Astrocyte (in vitro differentiated cells and primary cell): ENCODE measurements at places on chromosomes 2 and 18.
A peak's percentile ranks its signal among the peaks of the same experiment; 100 is the strongest.

DNA sequence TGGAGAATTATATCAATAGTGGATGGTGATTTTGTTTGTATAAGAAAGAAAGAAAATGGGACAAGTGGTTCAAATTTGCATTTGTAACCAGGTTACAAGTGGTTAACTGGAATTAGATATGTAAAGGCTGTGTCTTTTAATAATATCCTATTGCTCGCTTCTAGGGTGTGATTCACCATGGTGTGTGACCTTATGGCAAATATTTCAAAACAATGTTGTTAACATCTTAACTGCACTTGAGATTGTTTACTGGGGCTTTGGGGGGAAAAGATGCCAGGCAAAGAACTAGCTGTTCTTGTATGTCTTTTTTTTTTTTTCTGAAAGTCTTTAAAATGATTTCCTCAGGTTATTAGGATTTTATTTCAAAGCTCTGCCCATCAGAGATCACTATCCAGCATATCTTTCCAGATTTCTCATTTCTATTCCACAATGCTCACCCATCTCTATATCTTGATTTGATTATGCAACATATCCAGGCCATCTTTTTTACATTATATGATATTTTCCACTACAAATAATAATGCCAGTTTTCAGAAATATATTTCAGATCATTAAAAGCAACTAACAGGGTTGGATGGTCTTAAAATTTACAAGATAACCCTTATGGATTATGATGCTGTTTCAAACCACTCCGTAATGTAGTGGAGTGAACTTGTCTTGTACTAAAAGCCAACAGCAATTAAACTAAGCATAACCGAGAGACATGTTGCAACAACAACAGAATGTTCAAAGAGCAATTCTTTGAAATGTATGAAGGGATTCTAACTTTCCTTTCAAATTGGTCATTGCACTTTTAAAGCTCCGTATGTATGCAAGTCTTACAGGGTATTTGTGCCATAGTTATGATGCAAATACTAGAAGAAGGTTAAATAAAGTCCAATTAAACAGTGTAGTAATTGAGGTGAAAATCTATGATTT lies 341.5 kb upstream of the ETAA1 start:
- DNase-seq, result no peak

- no peak for DNase-seq
Measured at GRCh38 chr2:195498176-195498575, 158.8 kb upstream of the SLC39A10 start.

DNA sequence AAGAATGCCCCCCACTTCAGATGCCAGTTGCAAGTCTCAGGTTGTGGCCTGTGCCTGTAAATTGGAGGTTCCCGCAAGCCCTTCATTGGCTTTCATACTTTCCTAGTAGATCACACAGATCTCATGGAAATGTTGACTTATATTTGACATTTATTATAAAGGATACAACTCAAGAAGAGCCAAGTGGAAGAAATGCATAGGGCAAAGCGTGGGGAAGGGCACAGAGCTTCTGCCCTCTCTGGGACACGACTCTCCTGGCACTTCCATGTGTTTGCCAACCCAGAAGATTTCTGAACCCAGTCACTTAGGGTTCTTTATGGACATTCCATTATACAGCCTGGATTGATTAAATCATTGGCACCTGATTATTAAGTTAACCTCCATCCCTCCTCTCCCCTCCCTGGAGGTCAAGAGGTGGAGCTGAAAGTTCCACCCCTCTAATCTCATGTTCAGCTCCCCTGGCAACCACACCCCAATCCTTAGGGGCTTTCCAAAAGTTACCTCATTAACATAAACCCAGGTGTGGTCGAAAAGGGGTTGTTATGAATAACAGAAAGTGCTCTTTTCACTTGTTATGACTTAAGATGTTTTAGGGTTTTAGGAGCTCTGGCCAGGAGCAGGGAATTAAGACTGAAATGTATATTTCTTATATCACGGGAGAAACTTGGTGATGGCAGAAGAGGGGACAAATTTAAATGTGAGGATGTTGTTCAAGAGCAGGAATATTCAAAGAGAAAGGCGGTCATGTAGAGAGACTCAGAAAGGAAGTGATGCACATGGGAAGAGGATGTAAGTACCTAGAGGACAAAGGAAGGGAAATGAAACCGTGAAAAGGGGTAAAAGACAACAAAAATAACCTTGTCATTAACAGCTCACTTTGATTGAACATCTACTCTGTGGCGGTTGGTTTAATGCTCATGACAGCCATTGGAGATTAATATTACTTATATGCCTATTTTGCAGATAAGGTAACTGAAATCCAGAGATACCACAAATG lies 31.8 kb downstream of the SP100 start:
- DNase-seq, result no peak

GRCh38 chr2:203934041-203934492 lies 2.5 kb upstream of the ICOS start:
- DNase-seq, result no peak

- no peak for DNase-seq
Measured at GRCh38 chr2:16741498-16741897, 75.9 kb upstream of the CYRIA start.

- no peak for DNase-seq
Measured at GRCh38 chr18:78905334-78905733, 74.3 kb upstream of the SALL3 start.

DNA sequence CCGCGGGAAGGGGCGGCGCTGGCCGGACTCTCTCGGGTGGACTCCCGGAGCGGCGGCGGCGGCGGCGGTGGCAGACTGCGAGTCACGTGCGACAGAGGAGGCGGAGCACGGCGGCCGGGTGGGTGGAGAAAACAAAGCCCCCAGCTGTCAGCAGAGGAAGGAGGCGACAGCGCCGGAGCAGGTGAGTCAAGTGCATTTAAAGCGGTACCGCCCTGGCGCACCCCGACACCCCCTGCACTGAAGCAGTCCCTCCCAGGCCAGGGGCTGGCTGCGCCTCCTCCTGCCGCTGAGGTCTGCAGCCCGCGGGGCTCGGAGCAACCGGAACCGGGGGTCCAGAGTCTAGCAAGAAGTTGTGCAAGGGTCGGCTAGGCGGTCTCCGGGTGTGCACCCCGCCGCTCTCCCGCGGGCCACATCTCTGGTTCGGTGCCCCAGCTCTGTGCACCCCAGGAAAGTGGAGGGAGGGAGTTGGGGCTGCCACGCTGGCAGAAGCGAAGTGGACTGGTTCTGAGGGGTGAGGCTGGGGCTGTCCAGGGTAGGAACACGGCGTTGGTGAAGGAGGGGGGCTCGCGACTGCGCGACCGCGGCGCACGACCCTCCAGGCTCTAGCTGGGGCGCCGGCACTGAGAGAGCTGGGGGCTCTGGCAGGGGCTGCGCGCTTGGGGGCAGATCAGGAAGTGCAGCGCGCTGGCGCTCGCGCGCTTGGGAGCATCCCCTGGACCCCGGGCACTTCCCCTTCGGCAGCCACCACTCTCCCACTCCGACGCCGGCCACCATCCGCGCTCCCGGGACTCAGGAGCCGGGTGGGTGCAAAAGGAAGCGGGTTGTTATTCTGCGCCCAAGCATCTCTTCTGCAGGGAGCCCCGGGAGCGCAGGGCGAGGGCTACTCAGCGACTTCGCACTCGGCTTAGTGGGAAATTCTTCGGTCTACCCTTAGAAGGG lies 64.0 kb upstream of the MAPRE2 start:
- no peak for DNase-seq

GRCh38 chr2:186704897-186705296 lies 11.0 kb downstream of the FAM171B start:
- no peak for DNase-seq

- DNase-seq, result no peak
Measured at GRCh38 chr2:124333784-124334183, 308.7 kb downstream of the CNTNAP5 start.

DNA sequence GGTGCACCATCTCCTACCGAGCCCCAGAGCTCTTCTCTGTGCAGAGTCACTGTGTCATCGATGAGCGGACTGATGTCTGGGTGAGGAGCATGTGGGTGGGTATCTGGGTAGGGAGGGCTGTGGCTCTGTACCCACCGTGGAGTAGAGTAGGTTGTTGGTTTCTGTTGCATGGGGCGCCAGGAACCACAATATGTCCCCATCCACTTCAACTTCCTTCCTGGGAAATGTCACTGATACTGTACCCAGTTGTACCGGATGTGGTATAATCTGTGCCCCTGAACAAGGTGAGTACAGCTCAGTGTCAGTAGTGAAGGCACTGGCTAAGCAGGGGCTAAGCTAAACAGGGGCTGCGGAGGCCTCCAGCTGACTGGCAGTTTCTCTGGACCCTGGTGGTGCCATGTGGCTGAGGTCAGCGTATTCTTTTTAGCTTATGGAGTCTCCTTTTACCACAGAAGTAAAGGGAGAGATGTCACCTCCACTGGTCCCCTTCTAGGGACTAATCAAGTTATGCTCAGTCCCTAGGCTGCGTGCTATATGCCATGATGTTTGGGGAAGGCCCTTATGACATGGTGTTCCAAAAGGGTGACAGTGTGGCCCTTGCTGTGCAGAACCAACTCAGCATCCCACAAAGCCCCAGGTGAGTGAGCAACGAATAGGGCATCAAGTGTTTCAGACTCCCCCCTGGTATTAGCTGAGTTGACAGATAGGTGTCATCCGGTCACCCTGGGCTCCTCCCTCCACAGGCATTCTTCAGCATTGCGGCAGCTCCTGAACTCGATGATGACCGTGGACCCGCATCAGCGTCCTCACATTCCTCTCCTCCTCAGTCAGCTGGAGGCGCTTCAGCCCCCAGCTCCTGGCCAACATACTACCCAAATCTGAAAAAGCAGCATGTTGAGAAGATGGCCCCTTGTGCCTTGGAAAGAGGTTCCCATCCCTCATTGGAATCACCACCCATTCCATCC lies 2.7 kb downstream of the STK16 start:
- no peak for DNase-seq

- DNase-seq, result no peak
Measured at GRCh38 chr2:186617771-186618170, 27.9 kb downstream of the ITGAV start.

- no peak for DNase-seq
Measured at GRCh38 chr18:80088823-80089222, 20.2 kb upstream of the ADNP2 start.

- no peak for DNase-seq
Measured at GRCh38 chr18:53152476-53152875, 812.5 kb downstream of the DCC start.

DNA sequence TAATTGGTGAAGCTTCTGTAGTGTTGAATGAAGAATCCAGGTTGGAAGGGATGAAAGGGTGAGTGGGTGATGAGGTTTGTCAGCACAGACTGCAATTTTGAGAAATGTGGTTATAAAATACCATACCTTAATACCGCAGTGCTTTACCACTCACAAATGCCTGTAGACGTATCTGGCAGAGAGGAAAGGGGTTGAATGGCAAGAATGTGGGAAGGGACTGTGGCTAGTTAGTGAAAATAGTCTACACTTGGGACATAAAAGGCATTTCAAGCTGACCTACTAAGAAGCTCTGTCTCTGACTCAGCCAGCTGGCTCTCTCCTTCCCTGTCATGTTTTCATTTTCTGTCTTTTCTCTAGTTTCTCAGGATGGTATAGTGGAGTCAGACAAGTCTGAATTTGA lies 25.1 kb downstream of the CDK15 start:
- peak; percentile 100 for DNase-seq

- peak; percentile 50 for DNase-seq
Measured at GRCh38 chr2:174683392-174683759, 80.9 kb downstream of the CHRNA1 start.

DNA sequence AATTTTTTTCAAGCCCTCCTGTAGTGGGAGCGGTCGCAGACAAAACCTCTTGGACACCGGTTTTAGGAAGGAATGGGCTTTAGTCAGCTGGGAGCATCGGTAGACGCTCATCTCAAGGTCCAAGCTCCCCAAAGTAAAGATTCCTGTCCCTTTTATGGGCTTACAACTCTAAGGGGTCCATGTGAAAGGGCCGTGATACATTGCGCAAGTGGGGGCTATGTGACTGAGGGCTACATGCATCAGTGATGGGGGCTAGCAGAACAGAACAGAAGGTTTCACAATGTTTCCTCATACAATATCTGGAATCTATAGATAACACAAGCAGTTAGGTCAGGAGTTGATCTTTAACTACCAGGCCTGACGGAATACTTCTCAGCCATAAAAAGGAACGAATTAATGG lies 62.5 kb downstream of the CAMKMT start:
- no peak for DNase-seq

GRCh38 chr2:134253117-134253704 lies 661 bp upstream of the MGAT5 start:
- no peak for DNase-seq

- no peak for DNase-seq
Measured at GRCh38 chr2:218996937-218997336, 3.7 kb upstream of the CRYBA2 start.

GRCh38 chr18:1663879-1664705 lies 759.4 kb downstream of the ADCYAP1 start:
- peak; percentile 1 for DNase-seq
